ENCODE measurements at places on chromosomes 7 and 10.
A peak's percentile ranks its signal among the peaks of the same experiment; 100 is the strongest.

GRCh38 chr7:22361795-22362194 lies 4.8 kb upstream of the RAPGEF5 start:
- DNase-seq: no peak

DNA sequence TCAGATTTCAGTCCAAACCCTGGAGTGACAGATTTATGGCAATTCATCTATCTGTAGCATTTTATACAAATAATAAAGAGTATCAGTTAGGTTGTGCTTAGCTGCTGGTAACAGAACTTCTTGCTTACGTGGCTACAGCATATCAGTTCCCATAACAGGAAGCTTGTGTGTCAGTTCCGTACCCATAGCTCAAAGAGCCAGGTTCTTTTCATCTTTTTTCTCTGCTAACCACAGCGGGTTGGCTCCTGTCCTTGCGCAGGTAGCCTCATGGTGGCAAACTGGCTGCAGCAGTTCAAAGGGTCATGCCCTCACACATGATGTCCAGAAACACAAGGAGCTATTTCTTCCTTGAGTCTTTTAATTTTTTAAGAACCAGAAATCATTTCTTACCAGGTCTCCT lies 1041.8 kb downstream of the GATA3 start:
- DNase-seq: peak; percentile 61

DNA sequence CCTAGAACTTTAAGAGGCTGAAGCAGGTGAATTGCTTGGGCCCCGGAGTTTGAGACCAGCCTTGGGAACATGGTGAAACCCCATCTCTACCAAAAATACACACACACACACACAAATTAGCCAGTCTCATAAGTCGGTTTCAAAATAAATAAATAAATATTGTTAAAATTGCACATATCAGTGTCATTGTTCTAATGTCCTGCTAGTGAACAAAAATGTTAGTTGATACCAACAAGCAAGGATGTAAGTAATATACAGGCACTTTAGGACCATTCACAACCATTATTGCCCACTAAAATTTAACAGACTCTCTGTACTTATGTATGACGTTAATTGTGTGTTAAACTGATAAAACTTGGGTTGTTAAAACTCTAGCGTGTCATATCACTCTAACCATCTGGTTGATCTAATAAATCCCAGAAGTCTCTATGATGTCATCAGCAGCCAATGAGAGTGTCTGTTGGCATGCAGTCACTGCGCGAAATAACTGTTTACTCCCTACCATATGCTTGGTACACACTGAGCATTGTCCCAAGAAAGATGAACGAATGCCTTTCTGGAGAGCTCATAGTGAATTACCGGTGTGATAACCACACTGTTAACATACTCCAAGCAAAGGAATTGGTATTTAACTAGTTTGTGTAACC lies 30.4 kb upstream of the OTUD1 start:
- DNase-seq: no peak

DNA sequence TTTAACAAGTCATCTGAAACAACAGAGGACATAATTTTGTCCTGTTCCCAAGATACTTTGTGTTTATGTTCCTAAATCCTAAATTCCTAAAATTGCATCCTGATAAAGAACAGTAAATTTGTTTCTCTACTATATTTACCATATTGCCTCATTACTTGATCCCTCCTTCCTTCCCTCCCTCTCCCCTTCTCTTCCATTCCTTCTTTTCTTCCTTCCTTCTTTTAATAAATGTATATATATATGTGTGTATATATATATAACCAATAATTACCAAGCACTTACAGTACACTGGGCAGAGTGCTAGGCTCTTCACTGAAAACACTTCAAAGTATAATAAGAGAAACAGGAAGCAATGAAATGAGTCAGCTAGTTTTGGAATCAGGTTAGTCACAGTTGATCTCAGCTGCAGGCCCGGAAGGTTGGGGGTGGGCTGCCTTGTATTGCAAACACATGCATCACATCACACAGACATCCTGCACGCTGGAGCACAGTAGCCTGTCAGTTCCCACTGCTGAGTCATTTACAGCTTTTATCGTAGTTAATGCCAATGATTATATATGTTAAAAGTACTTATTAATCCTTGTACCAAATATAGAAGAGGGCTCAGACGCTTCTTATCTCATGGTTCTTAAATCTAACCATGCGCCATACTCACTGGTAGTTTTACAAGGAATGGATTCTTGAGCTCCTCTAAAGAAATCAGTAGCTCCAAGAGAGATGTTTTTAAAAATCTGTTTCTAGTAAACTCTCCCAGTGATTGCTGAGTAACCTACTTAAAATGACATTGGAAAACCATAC lies 551.7 kb downstream of the GRM8 start:
- DNase-seq: peak; percentile 47

- DNase-seq: no peak
These were observed 47.0 kb downstream of the PTPRZ1 start for GRCh38 chr7:121919986-121920385.

DNA sequence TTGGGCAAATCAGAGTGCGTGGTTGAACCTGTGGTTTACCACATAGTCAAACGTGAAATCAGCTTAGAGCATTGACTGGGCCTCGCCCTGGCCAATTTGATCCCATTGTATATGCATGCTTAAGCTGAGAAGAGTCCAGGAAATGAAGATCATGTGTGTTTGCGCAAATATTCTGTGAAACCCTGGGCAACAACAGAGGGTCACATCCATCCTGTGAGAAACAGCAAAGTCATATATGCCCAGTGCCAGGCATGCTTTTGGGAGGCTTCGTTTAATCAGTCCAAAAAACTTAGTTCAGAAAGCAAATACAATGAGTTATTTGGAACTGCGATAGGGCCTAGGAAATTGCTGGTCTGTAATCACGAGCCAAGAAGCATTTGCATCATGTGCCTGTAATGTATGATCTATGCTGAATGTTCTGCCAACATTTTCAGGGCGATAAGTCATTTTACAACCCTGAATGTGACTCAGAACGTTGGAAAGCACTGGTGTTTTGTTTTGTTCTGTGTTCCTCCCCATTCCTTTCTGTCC lies 412.1 kb upstream of the CELF2 start:
- no peak for DNase-seq

GRCh38 chr10:132461103-132461682 lies 64.2 kb downstream of the PWWP2B start:
- no peak for DNase-seq

DNA sequence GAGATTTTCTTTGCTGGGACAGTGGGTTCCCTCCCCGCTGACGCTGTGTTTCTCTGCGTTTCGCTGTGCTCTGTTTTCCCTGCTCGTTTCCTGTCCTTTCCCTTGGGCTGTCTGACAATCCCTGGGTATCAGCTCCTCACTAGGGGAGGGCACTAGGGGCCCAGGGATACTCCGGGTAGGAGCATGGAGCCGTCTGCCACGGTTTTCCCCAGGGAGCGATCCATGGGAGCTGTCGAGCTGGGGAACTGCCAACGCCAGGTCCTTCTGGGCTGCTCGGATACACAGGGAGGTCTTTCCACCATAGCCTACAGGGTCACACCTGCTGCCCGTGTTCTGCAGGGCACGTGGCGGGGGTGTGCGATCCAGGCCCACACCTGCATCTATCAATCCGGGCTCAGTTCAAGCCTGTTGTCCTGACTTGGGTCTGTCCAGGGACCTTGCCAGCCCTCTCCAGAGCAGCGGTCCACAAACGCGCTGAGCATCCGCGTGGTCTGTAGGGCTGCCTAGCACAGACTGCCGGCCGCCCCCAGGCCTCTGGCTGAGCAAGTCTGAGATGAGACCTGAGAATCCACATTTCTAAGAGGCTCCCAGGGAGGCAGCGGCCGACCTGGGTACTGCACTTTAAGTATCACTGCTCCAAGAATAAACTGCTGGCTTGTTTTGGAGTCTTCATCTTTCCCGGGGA lies 263.1 kb downstream of the ELFN1 start:
- no peak for DNase-seq

DNA sequence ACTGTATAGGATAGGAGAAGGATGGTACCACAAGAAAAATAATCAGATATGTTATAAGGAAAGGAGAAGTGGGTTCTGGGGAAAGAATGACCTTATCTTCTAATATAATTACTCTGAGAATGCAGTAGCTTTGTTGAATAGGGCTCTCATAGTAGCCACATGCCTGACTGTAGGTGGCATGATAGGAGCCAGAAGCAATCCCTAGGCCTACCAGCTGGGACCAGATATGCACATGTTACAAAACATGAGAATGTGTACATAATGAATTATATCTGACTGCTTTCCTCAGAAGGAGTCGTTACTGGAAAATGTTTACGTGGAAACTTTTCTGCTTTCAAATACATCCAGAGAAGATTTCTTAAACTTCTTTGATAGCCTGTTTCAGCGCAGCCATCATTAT lies 53.2 kb upstream of the FAM3C start:
- DNase-seq: no peak

- DNase-seq: no peak
These were observed 15.5 kb downstream of the MAPK8 start for GRCh38 chr10:48322017-48322416.

DNA sequence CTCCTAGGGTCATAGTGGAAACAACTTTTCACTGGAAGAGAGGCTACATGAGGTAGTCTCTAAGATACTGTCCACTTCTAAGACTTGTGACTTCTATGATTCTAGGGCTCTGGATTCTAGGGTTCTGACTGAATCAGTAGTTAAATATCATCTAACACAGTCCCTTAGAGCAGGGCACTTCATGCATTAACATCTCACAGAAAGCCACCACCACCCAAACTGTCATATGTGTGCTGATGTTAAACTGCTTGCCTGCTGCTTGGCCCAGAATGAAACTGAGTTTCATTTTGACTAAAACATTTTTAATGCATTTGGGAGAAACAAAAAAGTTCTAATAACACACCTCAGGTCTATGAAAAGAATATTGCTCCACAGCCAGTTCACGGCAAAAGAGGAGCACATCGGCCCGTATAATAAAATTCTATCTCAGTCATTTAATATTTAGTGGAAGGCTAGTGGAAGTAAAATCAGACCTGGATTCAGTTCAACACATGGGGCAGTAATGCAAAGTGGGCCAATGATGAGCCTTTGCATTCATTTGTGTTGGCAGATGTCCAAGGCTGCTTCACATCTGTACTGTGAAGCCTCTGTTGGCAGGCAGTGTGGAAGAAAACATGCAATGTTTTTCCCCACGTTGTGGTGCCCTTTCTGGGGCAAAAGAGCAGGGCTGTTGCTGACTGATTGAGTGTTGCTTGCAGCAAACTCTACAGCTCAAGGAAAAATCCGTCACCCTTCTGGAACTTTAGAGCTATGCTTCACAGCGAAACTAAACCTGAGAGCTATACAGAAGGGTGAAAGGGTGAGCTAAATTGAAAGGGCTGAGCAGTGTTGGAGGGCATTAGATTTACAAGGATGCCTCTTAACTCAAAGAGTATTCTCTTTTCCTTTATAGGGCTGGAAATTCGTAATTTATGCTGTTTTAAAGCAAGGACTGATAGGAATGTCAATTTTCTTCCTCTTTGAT lies 33.5 kb upstream of the AUTS2 start:
- no peak for DNase-seq

- no peak for DNase-seq
These were observed 2.6 kb downstream of the FAM241B start for GRCh38 chr10:69632516-69633199.

DNA sequence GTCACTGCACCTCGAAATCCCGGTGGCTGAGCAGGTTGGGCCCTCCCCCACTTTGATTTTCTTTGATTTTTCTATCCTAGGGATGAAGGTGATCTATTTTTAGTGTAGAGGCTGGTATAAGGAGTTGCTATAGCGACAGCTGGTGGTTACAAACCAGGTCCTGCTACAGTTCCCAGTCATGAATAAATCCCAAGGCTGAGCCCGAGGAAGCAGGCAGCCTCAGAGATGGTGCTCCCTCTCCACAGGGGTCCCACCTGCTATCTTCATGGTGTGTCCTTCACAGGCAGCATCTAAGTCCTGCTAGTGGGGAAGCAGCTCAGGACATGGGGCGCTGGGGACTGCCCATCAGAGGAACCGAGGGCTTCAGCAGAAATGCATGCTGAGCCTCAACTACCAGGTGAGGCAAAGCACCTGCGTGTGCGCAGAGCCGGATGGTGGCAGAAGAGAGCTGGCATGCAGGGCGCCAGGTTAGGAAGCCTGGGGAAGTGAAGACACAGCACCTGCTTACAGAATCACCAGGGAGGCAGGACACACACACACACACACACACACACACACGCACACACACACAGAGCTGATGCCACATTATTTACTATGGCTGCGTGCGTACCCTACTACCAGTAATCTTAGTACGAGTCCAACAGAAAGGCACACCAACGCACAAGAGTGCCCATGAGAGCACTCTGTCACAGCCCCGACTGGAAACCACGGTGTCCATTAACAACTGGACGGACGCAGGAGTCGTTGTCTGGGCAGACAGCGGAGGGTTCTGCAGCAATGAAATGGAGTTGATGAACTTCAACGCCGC lies 150.9 kb downstream of the PRKAG2 start:
- DNase-seq: no peak

- no peak for DNase-seq
These were observed 2.3 kb downstream of the ERLIN1 start for GRCh38 chr10:100183481-100183880.

DNA sequence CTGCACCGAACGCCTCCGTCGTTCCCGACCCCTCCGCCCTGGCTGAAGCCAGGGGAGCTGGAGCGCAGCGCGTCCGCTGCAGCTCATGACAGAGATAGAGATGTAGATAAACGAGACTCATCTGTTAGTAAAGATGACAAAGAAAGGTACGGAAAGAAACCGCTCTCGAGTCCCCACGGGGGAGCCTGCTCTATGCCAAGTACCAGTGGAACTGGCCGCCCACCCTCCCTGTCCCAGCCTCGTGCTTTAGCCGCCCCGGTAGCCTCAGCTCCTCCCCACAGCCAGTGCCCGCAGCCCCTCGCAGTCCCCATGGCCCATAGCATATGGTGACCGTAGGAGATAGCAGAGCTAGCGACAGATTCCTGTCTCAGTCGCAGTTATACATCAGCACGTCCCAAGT lies 344.7 kb upstream of the GALNT17 start:
- no peak for DNase-seq

- no peak for DNase-seq
These were observed 226.1 kb downstream of the PTEN start for GRCh38 chr10:88089498-88089897.
